Activated CD4-positive, alpha-beta T cell treated with anti-CD3 and anti-CD28 coated beads for 36 hours (primary cell): ENCODE measurements at places on chromosomes 12 and 14.

- DNase-seq, result no peak
Observed at GRCh38 chr14:68239988-68240771, 420.6 kb downstream of the RAD51B start.

DNA sequence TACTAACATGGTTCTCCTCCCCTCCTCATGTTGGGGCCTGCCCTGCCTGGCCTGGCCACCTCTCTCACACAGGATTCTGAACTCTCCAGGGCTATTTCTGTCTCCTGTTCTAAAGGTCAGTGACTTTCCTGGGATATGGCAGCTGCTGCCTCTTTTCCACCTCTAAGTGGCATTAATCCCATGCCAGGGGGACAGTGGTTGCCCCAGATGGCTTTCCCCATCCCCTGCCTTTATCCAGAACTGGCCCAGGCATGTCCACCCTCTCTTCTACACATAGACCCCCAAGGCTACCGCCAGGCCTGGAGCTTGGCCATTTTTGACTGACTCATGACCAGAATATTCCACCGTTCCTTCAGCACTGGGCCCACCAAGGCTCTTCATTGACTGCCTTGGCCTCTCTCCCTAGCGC lies 90.4 kb downstream of the IRF2BPL start:
- DNase-seq, result no peak

GRCh38 chr12:84036912-84037311 lies 875.7 kb downstream of the SLC6A15 start:
- no peak for DNase-seq

- DNase-seq, result no peak
Observed at GRCh38 chr12:94980577-94980976, 22.9 kb downstream of the NDUFA12 start.

DNA sequence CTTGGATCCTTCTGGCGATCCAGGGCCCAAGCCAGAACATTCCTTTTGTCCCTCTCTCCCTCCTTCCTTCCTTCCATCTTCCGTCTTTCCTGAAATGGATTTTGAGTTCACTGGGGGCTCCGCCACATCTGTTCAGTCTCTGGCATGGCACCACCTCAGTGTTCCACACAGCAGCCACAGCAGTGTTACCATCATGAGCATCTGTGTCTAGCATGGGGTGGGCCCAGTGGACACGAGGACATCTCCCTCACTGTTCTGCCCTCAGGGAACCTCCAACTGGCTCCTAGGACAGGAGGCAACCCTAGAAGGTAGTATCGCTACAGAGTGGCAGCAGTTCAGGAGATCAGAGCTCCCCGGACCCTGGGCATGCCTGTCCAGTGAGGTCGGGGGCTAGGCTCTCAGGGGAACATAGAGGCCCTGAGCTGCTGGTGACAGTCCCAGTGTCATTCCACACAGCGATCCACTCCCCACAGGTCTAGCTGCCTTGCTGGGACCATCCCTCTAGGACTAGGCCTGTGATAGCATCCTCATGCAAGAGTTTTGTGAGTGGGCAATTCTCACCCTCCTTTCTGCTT lies 59.0 kb downstream of the GALNT16 start:
- DNase-seq, result no peak

GRCh38 chr12:108770269-108770829 lies 39.0 kb upstream of the CORO1C start:
- no peak for DNase-seq

DNA sequence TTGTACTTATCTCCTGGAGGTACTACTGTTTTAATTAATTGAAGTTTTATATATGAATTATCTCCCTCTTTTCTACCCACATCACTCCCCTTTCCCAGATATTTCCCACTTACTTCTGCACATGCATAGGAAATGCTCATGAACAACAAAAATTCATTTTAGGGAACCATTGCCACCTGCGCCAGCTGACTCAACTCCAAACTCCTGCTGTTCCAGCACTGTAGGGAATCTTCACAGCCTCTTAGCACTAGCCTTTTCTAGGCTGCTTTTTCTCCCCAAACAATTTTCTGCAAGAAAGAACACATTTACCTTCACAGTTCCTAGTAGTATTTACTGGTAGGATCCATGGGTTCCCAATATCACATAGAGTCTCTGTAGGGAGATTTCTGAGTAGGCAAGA lies 268.4 kb downstream of the LRFN5 start:
- no peak for DNase-seq

DNA sequence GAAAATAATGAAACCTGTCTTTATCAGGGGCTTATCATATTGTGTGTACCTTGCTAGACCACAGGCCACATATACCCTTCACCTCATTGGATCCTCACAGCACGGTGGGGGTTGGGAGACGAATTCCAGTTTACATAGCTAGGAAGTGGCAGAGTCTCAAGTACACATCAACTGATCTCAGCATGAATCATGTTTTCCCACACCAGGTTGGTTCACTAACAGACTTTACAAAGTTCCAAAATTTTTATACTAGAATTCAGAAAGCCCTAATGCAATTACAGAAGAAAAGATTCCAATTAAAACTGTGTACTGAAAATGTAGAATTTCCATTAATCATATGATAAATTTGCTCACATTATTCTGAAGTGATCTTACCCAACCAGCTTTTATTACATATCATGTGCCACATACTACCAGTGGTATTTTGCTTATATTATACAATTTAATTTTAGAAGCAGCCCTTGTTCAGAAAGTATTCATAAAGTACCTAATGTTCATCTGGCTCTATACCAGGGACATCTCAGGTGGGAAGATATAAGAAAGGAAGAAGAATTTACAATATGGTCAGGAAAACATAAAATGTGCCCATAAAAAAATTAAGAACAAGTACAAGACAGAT lies 196.2 kb downstream of the ITPR2 start:
- no peak for DNase-seq

DNA sequence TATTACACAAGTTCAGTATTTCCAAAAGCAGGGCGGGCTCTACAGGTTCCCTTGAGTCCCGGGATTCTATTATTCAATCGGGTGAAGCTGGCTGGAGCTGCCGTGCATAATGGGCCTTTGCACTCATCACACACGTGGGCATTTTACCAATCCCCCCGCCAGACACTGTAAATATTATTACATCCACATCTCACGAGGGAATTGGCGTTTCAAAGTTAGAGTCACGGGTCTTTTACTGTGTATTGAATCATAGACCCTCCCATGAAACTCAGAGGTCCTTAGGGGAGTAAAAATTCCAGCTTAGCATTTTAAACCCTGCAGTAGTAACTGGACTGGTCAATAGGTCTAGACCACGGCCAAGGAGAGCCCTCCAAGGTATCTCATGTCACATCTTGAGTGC lies 70.3 kb downstream of the MAP1LC3B2 start:
- DNase-seq, result no peak

- DNase-seq, result no peak
Observed at GRCh38 chr12:69464428-69464827, 5.8 kb upstream of the FRS2 start.

DNA sequence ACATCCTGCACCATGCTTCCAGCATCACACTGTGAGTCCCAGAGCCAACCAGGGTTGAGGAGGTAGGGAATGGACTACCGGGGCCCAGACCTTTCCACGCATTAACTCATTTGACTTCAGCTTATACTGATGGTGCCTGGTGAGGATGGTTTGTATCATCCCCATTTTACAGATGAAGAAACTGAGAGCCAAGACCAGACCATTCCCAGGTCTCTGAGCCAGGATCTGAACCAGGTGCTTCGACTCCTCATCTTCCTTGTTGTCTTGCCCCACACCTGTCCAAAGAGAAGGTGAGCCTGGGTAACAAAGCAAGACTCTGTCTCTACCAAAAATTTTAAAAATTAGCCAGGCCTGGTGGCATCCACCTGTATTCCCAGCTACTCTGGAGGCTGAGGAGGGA lies 64.4 kb downstream of the MVK start:
- no peak for DNase-seq

DNA sequence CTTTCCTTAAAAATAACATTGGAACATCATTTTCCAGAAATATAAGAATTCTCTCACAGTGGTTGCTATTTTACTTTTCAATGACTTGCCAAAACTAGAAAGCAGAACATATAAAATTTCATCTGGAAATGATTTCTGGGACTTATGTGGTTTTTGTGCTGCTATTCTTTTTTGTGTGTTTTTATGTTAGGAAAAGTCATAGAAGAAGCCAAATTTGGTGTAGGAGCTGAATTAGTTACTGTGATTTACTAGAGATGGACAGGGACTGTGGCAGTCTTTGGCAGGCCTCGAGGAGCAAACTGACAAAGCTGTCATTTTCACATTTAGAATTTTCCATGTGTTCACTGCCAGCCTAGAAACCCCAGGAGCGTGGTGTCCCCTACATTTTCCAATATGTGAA lies 38.3 kb upstream of the LDHB start:
- no peak for DNase-seq

GRCh38 chr14:60665177-60665550 lies 15.9 kb upstream of the SIX1 start:
- no peak for DNase-seq

- no peak for DNase-seq
Observed at GRCh38 chr12:47947341-47947740, 16.1 kb upstream of the TMEM106C start.

- no peak for DNase-seq
Observed at GRCh38 chr14:89302396-89302950, 114.6 kb downstream of the FOXN3 start.

DNA sequence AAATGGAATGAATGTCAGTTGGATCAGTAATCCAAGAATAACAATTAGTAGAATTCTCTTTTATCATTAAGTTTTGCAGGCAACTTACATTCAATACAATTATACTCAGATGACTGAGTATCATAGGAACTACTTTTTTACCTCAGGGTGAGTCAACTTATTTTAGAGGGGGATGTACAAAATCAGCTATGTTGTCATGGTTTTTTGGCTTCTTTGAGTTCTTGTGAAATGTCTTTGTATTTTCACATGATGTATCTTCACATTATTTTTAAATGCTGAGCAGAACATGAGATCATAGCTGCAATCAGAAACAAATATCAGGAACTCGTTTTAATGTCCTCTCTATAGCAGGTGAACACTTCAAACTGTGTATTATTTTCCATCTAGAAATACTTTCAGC lies 65.3 kb upstream of the PTPRR start:
- no peak for DNase-seq

DNA sequence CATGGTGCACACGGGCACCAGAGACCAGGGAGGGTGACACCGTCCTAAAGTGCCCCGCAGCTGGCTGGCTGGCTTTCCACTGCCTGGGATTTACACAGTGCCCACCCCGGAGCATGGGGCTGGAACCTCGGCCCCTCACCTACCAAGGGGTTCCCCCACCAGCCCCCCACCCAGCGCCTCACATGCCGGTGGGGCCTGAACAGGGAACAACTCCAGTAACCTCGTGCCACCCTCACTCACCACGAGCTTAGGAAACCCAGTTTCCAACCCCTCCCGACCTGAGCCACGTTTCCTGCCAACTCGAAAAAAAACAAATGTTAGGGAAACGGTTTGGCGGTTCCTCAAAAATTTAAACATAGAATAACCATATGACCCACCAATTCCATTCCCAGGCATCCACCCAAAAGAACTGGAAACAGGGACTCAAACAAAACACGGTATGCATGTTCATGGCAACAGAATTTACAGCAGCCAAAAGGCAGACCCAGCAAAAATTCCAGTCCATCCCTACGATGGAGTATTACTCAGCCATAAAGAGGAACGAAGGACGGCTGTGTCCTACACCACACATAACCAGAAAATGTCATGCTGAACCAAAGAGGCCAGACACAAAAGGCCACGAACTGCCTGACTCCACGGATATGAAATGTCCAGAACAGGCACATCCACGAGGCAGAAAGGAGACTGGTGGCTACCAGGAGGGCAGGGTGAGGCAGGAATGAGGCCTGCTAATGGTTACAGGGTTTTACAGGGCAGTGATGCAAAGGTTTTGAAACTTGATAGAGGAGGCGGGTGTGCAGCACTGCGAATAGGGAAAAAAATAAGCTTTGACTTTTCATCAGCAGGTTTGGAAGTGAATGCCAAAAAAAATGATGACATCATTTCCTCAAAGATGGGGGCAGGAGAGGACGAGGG lies 68.9 kb downstream of the NCOR2 start:
- no peak for DNase-seq

- no peak for DNase-seq
Observed at GRCh38 chr14:24861083-24861630, 188.8 kb downstream of the STXBP6 start.

DNA sequence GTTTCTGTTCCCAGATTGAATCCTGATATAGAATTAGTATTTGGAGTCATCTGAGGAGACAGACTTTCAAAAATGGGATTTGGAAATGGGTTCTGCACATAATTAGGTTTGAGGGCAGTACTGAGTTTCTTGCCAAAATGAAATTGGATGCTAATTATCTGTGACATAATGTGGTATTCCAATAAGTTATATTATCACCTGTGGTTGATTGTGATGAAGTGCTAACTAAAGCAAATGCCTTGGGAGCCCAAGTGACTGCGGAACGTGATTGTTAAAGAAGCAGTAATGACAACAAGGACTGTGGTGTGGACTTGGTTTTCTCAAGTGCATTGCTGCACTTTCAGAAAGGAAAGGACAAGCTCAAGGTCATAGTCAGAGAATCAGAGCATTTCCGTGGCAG lies 337.0 kb downstream of the IPO8 start:
- no peak for DNase-seq

DNA sequence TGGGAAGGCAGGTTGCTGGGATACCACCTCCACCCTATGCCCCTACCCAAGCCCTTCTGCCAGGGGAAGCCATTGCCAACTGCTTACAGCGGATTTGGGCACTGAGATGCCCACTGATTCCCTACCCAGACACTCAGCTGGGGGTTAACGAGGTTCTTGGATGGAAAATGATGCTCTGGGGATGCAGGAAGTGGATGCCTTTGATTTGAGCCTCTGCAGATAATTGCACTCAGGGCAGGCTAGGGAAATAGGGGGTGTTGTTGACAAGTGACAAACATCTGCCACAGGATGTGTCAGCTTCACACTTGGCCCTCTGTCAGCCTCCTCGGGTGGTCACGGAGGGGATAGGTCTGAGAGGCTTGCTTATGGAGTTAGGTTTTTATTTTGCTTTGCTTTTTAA lies 57.4 kb downstream of the RPH3A start:
- DNase-seq, result no peak
